ENCODE measurements at places on chromosomes 7 and 10.

GRCh38 chr7:55048221-55048859 lies 29.5 kb downstream of the EGFR start:
- no peak for DNase-seq

GRCh38 chr7:91557789-91558404 lies 293.7 kb downstream of the FZD1 start:
- peak; percentile 56 for DNase-seq

- no peak for DNase-seq
Measured at GRCh38 chr7:1678571-1679325, 8.7 kb downstream of the ELFN1 start.

DNA sequence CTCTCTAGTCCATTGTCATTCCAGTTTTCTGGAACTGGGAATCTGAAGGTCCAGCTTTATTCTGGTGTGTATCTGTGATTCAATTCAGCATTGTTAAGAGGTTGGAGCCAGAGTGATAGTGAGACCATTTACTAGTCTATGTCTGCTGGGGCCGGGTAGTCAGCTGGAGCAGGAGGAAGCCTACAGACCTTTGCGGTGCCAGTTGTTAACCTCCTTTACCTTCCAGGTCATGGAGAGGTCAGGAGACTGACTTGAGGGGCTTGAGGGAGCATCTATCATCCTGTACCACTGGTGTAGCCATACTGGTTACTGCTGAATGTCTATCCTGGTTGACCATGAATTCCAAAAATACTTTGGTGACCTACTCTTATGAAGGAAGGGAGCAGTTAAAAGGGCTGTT lies 9.2 kb upstream of the CSTF2T start:
- DNase-seq: no peak

DNA sequence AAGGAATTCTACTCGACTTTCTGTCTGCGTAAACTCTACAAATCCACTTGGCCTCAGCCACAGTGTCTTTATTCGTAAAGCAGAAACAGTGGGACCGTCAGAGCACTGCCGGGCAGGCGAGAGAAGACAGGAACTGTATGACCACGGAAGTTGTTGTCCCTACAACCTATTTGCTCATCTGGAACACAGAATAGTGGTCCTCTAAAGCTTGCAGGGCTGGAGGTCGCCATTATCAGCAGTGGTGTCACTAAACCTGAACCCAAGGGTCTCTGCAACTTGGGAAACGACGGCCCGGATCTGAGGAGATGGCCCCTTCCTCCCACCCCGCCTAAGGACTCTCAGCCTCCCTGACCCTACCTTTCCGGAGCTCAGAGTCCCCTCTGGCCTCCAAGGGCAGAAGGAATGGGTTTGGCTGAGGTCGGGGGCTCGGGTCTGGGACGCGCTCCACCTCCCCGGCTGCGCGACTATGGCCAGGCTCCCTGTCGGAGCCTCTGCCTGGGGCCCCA lies 442 bp downstream of the STYXL1 start:
- peak; percentile 22 for DNase-seq

- DNase-seq: no peak
Measured at GRCh38 chr7:119578116-119578515, 694.9 kb upstream of the KCND2 start.

DNA sequence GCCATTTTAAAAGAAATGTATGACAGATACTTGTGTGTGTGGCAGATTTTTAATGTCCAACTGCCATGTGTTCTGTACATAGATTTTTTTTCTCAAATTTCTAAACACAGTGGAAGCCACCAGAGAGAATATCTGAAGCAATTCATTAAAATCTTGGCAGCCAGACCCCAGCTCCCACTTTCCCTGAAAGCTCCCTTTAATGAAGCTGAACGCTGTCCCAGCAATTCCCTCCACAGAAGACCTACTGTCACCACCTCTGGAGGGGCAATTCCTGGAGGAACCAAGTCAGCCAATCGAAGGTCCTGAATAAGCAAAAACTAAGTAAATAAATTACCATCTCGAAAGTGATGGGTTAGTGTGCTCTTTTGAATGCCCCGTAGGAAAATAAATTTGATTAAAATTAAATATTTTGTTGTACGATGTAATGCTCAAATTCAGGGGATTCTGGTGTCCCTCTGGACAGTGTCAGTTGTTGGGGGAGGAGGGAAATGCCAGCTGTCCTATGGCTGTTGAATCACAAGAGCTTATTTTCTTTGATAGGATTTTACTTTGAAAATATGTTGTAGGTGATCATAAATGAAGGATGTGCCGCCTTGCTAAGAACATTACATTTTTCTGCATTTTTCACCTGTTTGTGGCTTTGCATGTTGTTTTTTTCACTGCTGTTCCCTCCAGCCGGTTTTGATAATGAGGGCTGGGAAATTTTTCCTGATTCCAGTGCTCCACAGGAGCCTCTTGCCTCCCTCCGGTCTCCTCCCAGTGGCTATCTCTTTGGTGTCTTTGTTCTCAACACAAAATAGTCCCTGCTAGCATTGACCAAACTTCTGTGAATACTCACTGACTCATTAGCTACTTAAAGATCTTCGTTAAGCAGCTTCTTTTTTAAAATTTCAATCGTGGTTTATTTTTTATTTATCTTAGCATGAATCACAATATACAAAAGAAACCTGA lies 9.2 kb upstream of the GSAP start:
- peak; percentile 67 for DNase-seq

DNA sequence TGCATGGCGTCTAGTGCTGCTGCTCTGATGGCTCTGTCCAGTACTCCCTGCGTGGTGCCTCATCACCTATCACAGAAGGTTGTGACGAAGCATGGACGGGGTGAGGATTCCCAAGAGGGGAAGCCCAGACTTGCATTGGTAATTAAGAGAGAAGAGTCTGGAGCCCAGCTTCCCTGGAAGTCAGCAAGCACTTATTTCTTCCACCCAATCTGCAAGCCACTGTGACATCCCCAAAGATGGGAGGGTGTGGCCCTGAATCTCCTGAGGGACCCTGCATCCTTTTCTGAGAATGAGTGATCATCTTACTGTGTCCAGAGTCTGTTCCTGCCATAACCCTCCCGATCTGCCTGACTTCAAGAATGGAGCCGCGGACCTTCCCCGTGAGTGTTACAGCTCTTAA lies 166.7 kb downstream of the PTPN20 start:
- no peak for DNase-seq

GRCh38 chr7:81869670-81870069 lies 99.8 kb upstream of the HGF start:
- no peak for DNase-seq

DNA sequence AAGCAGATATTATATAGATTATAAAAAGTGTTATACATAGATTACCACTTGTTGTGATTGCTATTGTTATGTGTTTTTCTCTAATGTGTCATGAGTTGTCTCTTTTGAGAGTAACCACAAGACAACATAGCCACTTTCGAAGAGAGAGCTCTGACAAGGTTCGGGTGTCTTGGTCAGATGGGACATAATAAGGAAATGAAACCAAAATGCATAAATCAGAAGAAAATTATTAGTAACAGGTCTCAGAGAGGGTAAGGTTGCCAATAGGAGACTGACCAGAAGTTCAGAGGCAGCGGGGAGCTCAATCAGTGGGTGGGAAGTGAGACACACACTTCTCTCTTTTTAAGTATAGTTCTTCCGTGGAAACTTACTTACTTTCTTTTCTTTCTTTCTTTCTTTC lies 639.2 kb upstream of the POT1 start:
- no peak for DNase-seq

DNA sequence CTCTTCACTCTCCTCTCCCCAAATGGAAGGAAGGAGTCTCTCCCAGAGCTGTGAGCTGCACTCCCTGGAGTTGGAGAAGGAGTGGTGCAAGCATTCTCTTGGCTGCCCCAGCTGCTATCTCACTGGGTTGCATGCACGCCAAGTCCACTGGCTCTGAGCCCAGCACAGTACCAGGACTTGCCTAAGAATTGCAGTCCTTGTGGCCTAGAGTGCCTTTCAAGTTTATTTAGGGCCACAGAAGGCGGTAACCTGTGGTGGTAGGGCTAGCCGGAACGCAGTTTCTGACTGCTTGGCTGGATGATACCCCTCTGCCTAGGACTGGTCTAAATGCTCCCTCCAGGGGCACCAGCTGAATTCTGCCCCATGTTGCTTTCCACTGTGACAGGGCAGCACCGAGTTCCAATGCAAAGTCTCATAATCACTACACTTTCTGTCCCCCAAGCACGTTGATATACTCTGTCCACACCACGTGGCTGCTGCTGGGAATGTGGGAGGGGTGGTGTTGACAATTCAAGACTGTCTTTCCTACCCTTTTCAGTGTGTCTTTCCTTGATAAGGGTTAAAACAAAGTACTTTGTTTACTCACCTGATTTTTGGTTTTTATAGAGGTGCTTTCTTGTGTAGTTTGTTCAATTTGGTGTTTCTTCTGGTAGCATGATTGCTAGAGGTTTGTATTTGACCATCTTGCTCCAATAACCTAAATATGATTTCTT lies 57.0 kb downstream of the PHTF2 start:
- DNase-seq: peak; percentile 58

DNA sequence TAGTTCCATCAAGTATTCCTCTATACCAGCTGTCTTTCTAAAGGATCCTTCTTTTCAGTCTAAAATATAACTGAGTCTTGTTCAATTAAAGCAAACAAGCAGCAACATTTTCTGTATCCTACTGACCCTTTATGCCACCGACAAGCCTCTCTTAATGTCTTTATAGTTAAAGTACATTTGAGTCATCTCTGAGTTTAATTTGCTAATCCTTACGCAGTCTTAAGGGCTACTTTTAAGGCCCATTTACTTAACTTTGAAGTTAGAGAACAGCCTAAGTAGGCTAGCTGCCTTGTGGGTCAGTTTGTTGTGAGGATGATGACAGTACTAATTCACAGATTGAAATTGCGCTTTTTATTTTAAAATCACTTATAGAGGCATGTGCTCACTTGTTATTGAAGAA lies 265.5 kb upstream of the FERD3L start:
- no peak for DNase-seq

- DNase-seq: no peak
Measured at GRCh38 chr10:103557455-103557854, 64.0 kb downstream of the NEURL1 start.

- DNase-seq: peak; percentile 74
Measured at GRCh38 chr10:45000752-45001380, at the start of gene ZNF22. TSS of gene ZNF22 (plus strand) at chr10:45000923. CDS start at chr10:45003369, 2,446 bp downstream.

DNA sequence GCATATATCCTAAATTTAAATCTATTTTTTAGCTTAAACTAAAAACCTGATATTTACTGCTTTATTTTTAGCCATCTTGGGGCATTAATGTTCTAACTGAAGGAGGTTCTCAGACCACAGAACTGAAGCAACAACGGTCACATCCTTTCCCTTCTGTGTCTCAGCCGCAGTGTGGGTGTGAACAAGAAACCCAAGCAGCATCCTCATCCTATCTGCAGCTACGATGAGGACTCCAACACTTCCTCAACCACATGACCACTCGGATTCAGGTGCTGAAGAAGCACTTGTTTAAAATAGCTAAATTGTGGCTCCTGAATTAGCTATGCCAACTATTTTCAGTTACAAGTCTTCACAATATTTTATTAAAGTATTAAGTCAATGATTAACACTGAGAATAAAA lies 5.3 kb downstream of the ESYT2 start:
- DNase-seq: no peak

DNA sequence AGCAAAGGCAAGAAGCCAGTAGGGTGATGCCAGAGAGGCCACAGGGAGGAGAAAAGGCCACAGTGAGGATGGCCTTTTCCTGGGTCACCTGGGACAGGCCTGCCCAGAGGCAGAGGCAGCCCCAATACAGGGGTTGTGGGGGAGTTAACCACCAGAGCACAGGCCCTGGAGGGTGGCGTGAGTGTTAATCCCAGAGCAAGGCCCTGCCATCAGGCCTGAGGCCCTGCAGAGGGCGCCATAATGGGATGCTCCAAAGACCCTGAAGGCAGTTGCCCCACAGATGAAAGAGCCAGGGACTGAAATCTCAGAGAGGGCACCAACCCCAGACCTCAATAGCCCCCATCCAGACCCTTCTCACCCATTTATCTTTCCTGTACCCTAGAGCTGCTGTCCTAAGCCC lies 23.9 kb downstream of the SLC13A4 start:
- DNase-seq: no peak

- DNase-seq: no peak
Measured at GRCh38 chr7:8640671-8641070, 207.3 kb downstream of the NXPH1 start.

GRCh38 chr10:76998451-76998850 lies 639.2 kb downstream of the KCNMA1 start:
- DNase-seq: no peak

GRCh38 chr7:66296557-66296956 lies 91.4 kb downstream of the TPST1 start:
- DNase-seq: peak; percentile 54
